ENCODE measurements at places on chromosomes 2 and 18.
A peak's percentile ranks its signal among the peaks of the same experiment; 100 is the strongest.

- peak; percentile 37 for DNase-seq
These were observed 20.2 kb downstream of the MGAT4A start for GRCh38 chr2:98710734-98711133.

- no peak for DNase-seq
These were observed 24.9 kb upstream of the SLC3A1 start for GRCh38 chr2:44250376-44250775.

DNA sequence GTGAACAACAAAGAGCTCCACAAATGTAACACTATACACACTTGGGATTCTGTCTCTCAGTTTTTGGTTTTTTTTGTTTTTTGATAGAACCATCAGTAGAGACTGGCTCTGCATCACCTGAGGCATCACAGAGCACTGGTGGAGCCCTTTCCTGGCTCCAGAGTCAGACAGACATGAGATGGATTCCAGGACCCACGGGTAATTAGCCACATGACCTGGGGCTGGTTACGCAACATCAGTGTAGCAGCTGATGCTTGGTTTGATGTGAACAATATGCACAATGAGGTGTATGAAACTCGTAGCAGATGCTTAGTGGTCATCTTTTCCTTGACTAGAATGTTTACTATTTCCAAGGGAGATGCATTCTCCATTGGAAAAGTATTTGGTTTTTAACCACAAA, 40.7 kb downstream of the CMPK2 start:
- no peak for DNase-seq

DNA sequence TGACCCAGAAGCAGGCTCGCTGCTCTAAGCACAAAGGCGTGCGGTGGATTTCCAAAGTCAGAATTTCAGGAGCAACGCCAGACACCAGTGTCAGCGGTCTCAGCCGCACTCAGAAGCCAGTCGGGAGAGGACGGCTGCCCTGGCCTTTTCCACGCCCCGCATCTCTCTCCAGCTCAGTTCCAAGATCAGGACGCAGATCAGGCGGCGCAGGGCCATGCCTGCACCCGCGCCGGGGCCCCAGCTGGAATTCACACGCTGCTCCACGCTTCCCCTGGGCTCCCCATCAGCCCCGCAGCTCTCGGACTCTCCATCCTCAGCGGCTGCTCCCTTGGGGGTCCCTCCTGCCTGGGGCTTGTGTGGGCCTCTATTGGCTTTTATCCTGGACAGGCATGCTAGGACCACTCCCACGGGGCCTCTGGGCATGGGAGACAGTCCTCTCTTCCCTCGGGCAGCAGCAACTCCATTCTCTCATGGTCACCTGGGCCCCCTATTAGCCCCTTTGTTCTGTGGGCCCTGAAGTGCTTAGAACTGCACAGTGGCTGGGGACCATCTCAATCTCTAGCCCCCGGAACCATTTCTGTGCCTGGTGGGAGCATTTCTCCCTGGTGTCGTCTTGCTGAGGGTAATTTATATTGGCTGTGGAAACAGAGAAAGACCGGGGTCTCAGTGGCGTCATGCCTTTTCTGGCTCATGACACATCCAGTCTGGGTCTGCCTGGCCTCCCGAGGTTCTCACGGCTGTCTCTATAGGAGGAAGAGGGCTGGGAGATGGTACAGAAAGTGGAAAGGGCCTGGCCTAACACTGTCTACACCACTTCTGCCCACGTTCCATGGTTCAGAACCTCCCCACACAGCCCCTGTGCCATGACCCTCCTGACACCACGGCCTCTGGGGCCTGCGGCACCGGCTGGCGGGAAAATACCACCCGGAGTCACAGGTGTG, 14.9 kb upstream of the TMEM18 start:
- no peak for DNase-seq
